Myocyte (in vitro differentiated cells): ENCODE measurements at places on chromosomes 3 and 15. TPM values are rescaled to one million over a fixed set of nuclear protein-coding genes. Genes with fewer than 3 reads are reported as not detected.

Gene HGD
- total RNA-seq, result not detected in 2 replicates

Gene KLHL40
- 55.6 and 67.1 TPM in 2 replicates for total RNA-seq

Gene TAGLN3
- total RNA-seq, result 0.36 and 0.56 TPM in 2 replicates

Gene MESP2
- total RNA-seq, result 0.24 and 0.42 TPM in 2 replicates

Gene CILP
- 0.27 and 0.52 TPM in 2 replicates for total RNA-seq

Gene COL7A1
- 7.1 and 11.1 TPM in 2 replicates for total RNA-seq

Gene IL17RE
- 0.40 and 0.68 TPM in 2 replicates for total RNA-seq

Gene C2CD4A
- total RNA-seq, result not detected in 2 replicates

Gene JMJD7
- 9.4 and 12.4 TPM in 2 replicates for total RNA-seq

Gene CD200R1
- not detected in 2 replicates for total RNA-seq

Gene RPUSD2
- total RNA-seq, result 5.9 and 11.7 TPM in 2 replicates

Gene SNRPA1
- 15.4 and 19.6 TPM in 2 replicates for total RNA-seq

Gene MYLK
- total RNA-seq, result 28.3 and 46.2 TPM in 2 replicates

Gene PDZRN3
- 70.8 and 135 TPM in 2 replicates for total RNA-seq

Gene NOP10
- 142 and 208 TPM in 2 replicates for total RNA-seq

Gene ADCY5
- 0.10 and 0.13 TPM in 2 replicates for total RNA-seq

Gene CLEC3B
- total RNA-seq, result 0.75 TPM in 1 of 2 replicates, not detected in the other

Gene ACKR4
- not detected in 2 replicates for total RNA-seq

Gene ACTRT3
- 2.8 and 3.1 TPM in 2 replicates for total RNA-seq

Gene GALNT15
- total RNA-seq, result 0.91 and 1.3 TPM in 2 replicates

Gene NSUN3
- 8.5 and 9.6 TPM in 2 replicates for total RNA-seq

Gene STRIT1
- 0.48 TPM in 1 of 2 replicates, not detected in the other for total RNA-seq

Gene KBTBD13
- 0.13 TPM in 1 of 2 replicates, not detected in the other for total RNA-seq

Gene RNF168
- 9.2 and 13.2 TPM in 2 replicates for total RNA-seq

Gene JAGN1
- total RNA-seq, result 41.4 and 50.5 TPM in 2 replicates

Gene NANOGP8
- 0.91 TPM in 1 of 2 replicates, not detected in the other for total RNA-seq

Gene CDHR4
- total RNA-seq, result 0.19 TPM in 1 of 2 replicates, not detected in the other

Gene KPNA1
- total RNA-seq, result 46.0 and 55.4 TPM in 2 replicates

Gene NAALADL2
- 10.7 and 14.8 TPM in 2 replicates for total RNA-seq

Gene ZBBX
- total RNA-seq, result not detected in 2 replicates

Gene C3orf22
- total RNA-seq, result not detected in 2 replicates

Gene ACTC1
- total RNA-seq, result 6,424 and 7,970 TPM in 2 replicates

Gene ERICH6
- total RNA-seq, result not detected in 2 replicates

Gene ETV5
- 59.9 and 131 TPM in 2 replicates for total RNA-seq

Gene CAPN3
- 8.2 and 12.3 TPM in 2 replicates for total RNA-seq

Gene PFN2
- total RNA-seq, result 260 and 354 TPM in 2 replicates

Gene SAMD7
- not detected in 2 replicates for total RNA-seq

Gene CCR3
- total RNA-seq, result 0.10 TPM in 1 of 2 replicates, not detected in the other

Gene GRAMD2A
- not detected in 2 replicates for total RNA-seq

Gene GNAT1
- 1.9 and 4.4 TPM in 2 replicates for total RNA-seq
